GM23248 (cell line): ENCODE measurements at places on chromosomes 1 and 21. TPM values are rescaled to one million over a fixed set of nuclear protein-coding genes. Genes with fewer than 3 reads are reported as not detected.
A peak's percentile ranks its signal among the peaks of the same experiment; 100 is the strongest.

Gene CYP4B1
- polyA plus RNA-seq: not detected in 2 replicates

GRCh38 chr1:45644661-45645060 is 20.8 kb upstream of the CCDC17 start:
- no peaks in the 10 kb centered on the region for H3K27me3 ChIP-seq
- no peak overlapping the region for H3K27ac ChIP-seq
- peaks cover 27% of the 10 kb centered on the region for H3K36me3 ChIP-seq
- no peak overlapping the region for H3K4me3 ChIP-seq
- DNase-seq: no peak

Gene LAMC1
- polyA plus RNA-seq: 176 and 185 TPM in 2 replicates

GRCh38 chr1:156359973-156360372 is 9.0 kb upstream of the RHBG start:
- no peaks in the 10 kb centered on the region for H3K36me3 ChIP-seq
- H3K4me1 ChIP-seq: no peaks in the 10 kb centered on the region
- no peak overlapping the region for H3K27ac ChIP-seq
- H3K4me3 ChIP-seq: no peak overlapping the region

- no peak overlapping the region for H3K27ac ChIP-seq
- peaks cover 27% of the 10 kb centered on the region for H3K4me1 ChIP-seq
- H3K27me3 ChIP-seq: peaks cover 43% of the 10 kb centered on the region
- DNase-seq: peak; percentile 73
Observed at GRCh38 chr1:48017716-48018115, 20.5 kb upstream of the TRABD2B start.

Gene OR2T2
- polyA plus RNA-seq: not detected in 2 replicates

- H3K4me1 ChIP-seq: no peaks in the 10 kb centered on the region
- H3K27me3 ChIP-seq: no peaks in the 10 kb centered on the region
- H3K4me3 ChIP-seq: no peak overlapping the region
- no peaks in the 10 kb centered on the region for H3K36me3 ChIP-seq
Observed at GRCh38 chr1:75245239-75245638, 111.1 kb downstream of the LHX8 start.

Gene CRYAA
- polyA plus RNA-seq: not detected in 2 replicates
